OCI-M1 (cell line): ENCODE measurements at places on chromosomes 1 and 21.

DNA sequence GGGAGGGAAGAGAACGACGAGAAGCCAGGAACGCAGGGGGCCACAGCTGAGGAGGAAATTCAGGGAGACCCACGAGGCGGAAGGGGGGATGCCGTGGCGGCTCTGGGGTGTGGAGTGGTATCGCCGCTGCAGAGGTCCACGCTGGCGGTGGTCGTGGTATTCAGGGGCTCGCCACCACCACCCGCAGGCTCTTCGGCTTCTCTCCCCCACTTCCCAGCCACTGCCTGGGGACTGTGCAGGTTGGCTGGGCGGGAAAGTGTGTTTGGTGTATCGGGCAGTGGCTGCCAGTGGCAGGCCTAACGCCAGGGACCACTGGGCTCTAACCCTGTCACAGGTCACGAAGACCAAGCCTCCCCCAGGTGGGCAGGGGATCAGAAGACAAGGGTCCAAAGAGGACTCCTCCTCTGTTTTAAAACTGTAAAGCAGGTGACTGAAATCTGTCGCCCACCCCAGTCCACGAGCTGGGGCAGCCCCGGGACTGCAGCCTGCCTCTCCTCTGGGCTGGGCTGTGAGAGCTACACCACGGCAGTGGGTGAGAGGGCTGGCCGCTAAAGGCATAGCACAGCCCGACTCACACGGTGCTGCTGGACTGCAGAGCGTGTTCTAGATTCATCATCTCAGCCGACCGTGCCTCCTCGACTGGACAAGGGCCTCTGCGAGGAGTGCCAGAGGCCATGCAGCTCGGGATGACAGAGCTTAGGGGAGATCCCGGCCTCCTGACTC lies 30.9 kb downstream of the SLC66A1 start:
- no peak for DNase-seq

DNA sequence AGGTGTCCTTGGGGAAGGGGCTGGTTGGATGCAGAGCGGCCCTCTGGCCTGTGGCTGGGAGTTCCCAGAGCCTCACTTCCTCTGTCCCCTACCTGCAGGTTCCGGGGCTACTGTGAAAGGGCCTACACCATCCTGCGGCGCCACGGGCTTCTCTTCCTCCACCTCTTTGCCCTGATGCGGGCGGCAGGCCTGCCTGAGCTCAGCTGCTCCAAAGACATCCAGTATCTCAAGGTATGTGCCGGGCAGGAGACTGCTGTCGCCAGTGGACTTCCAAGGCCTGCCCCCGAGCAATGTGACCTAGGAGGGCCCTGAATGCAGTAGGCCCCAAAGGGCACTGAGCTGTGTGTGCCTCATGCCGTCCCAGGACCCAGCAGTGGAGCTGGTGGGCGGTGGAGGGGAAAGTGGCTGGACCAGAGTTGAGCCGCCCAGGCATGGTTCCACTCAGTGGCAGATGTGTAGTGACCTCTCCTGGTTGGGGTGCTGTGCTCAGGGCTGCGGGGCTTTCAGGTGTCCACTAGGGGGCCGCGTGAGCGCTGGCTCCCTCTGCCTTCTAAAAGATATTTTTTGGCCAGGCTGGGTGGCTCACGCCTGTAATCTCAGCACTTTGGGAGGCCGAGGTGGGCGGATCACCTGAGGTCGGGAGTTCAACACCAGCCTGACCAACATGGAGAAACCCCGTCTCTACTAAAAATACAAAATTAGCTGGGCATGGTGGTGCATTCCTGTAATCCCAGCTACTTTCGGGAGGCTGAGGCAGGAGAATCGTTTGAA lies 73.4 kb downstream of the PIK3CD start:
- peak; percentile 81 for DNase-seq

DNA sequence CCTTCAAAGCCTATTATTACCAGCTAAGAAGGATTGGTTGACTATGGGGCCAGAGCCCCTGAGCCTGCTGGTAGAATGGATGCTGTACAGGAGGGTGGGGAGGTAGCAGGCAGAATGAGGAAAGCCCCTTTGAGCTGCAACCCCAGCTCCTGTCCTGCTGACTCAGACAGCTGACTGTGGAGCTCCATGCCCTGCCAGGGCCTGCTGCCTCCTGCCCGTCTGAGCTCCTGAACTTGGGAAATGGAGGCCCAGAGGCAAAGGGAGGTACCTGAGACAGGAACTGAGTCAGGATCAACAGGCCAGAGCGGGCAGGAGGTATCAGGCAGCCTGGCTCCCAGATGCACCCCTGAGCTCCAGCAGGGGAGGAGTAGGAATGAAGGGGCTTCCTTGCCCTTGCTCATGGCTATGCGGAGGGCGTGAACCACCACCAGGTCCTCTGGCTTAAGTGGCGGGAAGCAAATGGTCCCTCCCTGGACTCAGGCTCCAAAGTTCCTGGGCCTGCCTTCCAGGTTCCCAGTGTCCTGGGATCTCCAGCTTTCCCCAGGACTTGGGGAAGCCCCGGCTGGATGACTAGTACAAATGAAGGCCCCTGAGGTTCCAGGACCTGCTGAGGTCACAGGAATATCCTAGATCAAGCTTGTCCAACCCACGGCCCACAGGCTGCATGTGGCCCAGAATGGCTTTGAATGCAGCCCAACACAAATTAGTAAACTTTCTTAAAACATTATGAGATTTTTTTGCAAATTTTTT lies 3.9 kb upstream of the SFN start:
- no peak for DNase-seq

- DNase-seq, result no peak
Observed at GRCh38 chr1:22791831-22792347, 81.2 kb downstream of the EPHB2 start.

GRCh38 chr1:150621497-150622302 lies 7.7 kb downstream of the ENSA start:
- DNase-seq, result peak; percentile 69

- DNase-seq, result no peak
Observed at GRCh38 chr1:173162601-173163000, 44.5 kb downstream of the TNFSF4 start.

DNA sequence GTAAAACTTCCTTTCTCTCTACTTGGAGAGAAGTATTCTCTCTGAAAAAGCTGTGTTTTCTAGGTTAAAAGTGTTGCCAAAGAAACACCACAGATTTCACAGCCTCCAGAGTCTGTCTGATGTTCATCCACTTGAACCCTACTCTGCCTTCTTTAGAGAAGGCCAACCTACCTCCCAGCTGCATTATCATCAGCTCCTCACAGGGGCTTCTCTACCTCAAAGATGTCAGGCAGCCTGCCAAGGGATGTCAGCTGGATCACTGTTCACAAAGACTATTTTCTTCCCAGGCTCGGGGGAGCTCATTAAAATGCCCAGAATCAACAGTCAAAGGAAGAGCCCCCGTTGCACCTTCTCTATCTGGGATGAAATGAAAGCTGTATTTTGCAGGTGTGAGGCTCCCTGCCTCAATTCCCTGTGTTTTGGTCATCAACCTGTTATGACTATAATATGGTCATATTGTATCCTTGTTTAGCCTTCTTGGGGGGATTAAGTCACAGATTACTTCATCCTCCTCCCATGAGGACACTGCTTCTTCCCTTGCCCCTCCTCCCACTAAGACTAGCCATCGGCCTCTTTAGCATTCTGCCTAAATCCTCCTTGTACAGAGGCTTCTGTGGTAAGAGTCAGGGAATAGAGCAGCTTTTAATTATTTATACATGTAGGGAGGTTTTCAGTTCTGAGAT lies 25.7 kb downstream of the ANGPTL7 start:
- DNase-seq, result no peak

DNA sequence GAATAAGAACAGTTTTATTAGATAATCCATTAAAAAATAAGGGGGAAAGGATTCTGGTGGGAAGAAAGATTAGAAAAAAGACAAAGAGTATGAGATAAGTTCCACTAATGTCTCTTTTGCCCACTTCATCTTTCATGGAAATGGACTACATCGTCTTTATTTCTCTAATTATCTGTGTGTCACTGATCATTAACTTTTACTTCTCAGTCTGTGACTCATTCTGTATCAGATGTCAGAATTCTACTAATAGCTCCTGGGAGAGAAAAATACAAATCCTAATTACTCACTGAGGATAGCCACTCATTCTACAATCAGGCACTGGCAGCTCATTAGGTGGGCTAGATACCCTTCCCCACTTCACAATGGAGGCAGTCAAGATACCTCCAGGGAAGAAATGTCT lies 41.7 kb downstream of the ILDR2 start:
- no peak for DNase-seq

DNA sequence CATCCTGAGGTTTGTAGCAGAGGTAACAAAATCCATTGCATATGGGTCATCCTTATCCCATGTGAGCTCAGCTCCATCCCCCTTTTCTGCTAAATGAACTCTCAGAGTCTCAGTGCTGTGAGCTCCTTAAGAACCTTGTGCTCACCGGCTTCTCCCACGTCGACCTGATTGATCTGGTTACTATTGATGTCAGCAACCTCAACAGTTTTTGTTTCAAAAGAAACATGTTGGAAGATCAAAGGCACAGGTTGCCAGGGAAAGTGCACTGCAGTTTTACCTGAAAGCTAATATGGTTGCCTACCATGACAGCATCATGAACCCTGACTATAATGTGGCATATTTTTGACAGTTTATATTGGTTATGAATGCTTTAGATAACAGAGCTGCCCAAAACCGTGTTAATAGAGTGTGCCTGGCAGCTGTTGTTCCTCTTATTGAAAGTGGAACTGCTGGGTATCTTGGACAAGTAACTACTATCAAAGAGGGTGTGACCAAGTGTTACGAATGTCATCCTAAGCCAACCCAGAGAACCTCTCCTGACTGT lies 131.4 kb downstream of the HS2ST1 start:
- DNase-seq, result peak; percentile 69

- DNase-seq, result no peak
Observed at GRCh38 chr1:210321131-210321530, 7.6 kb upstream of the HHAT start.

- DNase-seq, result no peak
Observed at GRCh38 chr21:30234643-30235042, 18.7 kb upstream of the CLDN8 start.

GRCh38 chr1:39094685-39095084 lies 68.5 kb downstream of the NDUFS5 start:
- no peak for DNase-seq

DNA sequence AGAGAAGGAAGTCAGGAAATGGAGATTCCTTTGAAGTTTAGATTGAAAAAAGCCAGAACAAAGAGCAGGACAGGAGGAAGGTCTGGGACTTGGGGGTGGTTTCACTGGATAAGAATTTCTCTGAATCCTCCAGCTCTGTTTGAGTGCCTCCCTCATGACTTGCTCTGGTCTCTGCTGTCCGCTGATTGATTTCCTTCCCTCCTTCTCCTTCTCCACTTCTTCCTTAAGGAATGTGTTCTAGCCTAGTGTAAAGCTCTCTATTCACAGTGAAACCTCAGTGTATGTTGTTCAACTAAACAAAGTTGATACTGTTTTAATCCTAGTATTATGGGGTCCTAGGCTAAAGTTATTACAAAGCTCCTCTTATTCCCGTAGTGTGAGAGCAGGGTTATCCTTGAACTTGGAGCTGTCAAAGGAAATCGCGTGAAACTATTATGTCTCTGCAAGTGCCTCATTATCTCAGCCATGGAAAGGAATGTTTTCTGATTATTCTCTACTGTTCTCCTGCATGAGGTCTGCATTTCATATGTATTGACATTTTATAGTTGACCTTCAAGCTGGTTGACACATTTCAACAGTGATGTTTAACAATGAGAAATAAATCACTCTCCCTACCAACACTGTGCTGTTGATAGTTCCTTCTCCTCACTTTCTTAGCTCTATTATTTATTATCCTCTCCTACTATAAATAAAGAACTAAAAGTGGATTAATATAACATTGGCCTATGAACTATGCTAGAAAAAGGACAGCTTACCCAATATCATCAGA lies 82.7 kb upstream of the KCTD3 start:
- no peak for DNase-seq

DNA sequence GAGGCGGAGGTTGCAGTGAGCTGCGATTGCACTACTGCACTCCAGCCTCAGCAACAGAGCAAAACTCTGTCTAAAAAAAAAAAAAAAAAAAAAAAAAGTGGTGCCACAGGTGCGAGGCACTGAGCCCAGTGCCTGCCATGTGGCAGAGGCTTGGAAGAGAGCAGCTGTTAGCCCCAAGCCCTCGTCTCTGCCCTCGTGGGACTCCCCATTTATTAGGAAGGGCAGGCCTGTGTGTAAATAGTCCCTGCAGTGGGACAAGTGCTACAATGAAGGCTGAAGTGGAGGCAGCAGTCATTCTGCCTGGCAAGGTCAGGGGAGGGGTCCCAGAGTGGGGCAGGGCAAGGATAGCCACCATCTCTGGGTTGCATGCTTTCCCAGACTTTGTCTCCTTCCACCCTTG lies 6.5 kb downstream of the RPS6KA1 start:
- DNase-seq, result no peak

- no peak for DNase-seq
Observed at GRCh38 chr21:39218082-39218409, 34.8 kb upstream of the PSMG1 start.
